GM10248 (cell line): ENCODE measurements at places on chromosomes 16 and 17.

GRCh38 chr17:18217412-18218015, 7.9 kb upstream of the LLGL1 start:
- DNase-seq: peak; percentile 90

DNA sequence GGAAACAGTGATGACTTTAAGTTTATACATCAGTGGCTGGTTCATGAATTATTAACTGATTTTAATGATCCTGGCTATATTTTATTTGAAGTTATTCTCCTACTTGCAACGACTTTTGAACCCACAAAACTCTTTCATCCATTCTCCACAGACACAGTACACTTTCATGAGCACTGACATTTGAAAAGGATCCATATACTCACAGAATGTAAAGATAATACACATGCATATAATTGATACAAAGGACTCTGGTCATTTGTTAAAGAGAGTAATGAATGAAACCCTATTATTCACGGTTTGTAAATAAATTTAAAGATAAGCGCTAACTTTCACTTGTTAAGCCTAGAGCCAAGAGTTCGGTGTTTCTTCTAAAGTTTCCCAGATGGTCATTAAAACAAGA, 3.3 kb downstream of the TOX3 start:
- no peak for DNase-seq

DNA sequence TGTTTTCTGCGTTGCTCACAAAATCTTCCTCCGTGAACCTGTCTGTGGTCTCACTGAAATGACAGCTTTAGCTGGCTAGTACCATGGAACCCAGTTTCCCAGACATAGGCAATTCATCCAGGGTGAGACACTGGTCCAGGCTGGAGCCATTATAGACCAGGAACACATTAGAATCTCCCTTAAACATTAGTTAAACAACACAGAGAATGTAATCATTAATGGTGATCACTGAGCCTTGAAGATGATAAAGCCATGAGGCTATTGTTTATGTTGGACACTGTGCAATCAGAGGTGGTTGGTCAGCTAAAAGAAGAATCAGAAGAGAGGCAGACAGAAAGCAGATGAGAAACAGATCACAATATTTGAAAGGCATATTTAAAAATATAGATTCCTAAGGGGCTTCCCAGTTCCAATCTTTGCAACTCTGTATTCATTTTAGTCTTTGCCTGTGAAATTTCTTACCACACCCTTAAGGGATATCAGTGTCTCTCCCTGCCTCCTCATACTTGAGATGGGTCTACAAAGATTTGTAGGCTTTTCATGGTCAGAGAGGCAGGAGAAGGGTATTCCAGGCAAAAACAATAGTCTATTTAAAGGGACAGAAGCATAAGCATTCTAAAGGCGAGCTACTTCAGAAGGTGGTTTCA, 317.9 kb downstream of the MAP2K6 start:
- no peak for DNase-seq

- DNase-seq: no peak
Measured at GRCh38 chr17:28716740-28717577, 709 bp downstream of the RAB34 start.

- no peak for DNase-seq
Measured at GRCh38 chr16:57343221-57343620, 15.4 kb upstream of the CCL22 start.

GRCh38 chr16:23466162-23466885, 13.3 kb upstream of the COG7 start:
- no peak for DNase-seq

DNA sequence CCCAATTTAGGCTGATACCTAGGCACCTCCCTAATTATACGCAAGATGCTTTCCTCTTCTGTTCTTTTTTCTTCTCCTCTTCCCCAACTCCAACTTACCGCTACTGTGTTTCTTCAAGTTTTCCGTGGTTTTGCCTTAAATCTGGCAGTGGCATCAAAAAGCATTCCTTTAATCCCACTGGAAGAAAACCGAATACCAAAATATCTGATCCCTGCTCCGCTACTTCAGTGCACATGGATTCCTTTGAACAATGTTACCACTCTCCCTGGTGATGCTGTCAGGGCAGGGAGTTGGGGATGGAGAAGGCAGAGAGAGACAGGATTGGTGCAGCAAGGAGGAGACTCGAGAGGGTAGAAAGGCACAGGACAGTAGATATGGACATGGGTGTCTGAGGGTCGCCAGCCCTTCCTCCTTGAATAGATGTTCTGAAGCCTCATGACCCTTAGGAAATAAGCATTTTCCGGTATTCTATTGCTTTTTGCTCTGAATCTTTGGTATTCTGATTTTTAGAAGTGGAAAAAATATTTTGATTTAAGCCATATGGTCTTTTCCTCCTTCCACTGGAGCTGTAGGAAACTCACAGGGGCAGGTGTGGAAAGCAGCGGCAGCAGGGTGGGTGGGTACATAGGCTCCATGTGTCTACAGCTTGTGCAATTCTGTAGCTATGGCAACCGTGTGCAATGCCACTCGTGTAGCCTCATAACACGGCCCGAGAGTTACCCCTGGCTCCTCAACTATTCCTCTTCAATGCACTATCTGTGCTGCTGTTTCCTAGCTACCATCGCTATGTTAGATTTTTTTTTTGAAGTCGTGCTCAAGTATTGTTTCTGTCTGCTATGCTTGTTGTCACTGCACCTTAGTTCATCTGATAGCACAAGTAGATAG, 32.3 kb upstream of the TANC2 start:
- no peak for DNase-seq

DNA sequence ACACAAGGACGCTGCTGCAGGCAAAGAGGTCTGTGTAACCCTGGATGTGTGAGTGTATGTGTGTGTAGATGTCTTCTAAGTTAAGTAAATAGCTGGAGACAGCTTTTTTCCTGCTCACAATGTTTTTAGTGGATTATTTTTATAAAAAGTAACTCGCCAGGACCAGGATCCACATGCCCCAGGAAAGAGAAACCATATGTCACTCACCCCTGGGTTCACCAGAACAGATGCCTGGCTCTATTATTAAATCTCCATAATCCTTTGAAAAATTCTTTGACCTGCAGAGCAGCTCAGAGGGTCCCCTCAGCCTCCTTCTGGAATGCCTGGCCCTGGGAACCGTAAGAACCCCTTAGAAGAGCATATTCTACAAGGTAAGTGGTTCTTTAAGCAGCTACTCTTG, 18.0 kb downstream of the ABCC12 start:
- no peak for DNase-seq

DNA sequence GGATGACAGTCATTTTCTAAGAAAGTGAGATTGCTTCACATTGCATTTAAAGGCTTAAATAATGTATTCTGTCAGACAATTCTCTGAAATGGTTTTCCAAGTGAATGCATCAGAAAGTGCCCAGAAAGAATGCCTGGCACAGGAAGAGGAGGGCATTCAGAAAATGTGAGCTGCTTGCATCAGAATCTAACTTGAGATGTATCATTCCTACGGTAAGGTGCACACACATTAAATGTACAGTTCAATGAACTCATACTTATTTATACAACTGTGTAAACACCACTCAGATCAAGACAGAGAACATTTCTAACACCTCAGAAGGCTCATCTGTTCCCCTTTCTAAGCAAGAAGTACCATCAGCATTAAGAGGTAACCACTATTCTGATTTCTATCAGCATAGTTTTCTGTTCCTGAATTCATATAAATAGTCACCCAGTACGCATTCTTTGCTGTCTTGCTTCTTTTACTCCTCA, 638.0 kb downstream of the MAF start:
- peak; percentile 15 for DNase-seq

- no peak for DNase-seq
Measured at GRCh38 chr16:87000001-87000400, 317.2 kb downstream of the C16orf95 start.

DNA sequence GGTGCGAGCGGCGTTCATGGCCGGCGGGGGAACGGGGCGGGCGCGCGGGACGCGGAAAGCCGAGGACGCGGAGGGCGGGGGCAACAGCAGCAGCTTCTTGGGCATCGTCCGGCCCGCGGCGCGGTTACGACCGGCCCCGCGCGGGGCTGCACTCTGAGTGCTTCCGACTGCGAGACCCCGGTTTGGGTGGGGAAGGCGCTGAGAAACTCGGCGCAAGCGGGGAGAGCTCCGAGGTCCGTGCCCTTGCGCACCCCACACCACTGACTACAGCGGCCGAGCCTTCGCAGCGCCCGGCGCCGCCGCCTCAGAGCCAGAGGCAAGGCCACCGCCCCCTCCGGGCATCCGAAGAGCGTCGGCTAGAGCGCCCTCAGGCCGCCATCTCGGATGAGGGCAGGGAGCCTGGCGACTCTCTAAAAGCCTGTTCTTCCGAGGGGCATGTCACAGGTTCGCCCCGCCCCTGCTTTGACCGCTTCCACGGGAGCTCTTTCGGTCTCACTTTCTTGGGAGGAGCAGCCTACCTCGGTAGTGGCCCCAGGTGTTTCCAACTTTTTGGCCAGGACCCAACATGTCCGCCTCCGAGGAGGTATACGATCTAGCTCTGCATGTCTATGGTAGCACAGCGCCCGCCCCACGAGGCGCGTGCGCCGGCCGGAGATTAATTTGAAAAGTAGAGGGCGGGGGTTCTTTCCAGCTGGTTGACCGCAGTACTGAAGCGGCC, at the start of gene PRPSAP1:
Gene PRPSAP1 (minus strand): TSS at position 318 of the 718 bp plus-strand sequence. CDS start 213 bp downstream, at position 105.
- DNase-seq: peak; percentile 93

- DNase-seq: no peak
Measured at GRCh38 chr16:79874391-79874790, 273.9 kb upstream of the MAF start.

- no peak for DNase-seq
Measured at GRCh38 chr17:1302761-1303160, 23.3 kb downstream of the TRARG1 start.

GRCh38 chr17:42049834-42050392, 488 bp downstream of the C17orf113 start:
- no peak for DNase-seq

DNA sequence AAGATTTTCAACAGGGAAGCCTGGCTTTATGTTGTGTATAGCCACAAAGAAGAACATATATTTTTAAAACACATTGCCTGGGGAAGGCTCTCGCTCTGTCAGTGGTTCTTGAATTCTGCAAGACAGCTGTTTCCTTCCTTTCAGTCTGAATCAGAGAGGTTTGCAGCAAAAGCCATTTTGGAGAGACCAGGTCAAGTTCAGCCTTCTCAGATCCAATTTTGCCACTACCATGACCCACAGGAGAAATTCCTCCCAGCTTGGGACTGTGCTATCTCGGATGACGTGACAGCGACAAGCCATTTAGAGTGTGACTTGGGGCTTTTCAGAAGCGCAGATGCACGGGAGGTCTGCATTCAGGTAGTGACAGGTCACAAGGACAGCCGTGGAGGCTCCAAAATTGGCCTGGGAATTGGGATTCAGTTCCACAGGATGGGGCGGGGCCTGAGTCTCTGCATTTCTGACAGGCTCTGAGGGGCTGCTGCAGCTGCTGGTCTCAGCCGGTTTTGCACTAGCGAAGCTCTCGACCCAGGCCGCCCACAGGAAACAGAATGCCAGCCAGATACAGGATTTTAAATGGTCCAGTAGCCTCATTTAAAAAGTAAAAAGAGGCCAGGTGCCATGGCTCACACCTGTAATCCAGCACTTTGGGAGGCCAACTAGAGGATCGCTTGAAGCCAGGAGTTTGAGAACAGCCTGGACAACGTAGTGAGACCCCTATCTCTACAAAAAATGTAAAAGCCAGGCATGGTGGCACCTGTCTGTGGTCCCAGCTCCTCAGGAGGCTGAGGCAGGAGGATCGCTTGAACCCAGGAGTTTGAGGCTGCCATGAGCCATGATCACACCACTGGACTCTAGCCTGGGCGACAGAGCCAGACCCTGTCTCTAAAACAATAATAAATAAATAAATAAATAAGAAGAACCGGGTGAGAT, 196.6 kb upstream of the CIBAR2 start:
- no peak for DNase-seq

GRCh38 chr17:59331929-59332748, 684 bp downstream of the YPEL2 start:
- DNase-seq: peak; percentile 50

- DNase-seq: no peak
Measured at GRCh38 chr16:74487634-74488495, 66.6 kb upstream of the CLEC18B start.

- no peak for DNase-seq
Measured at GRCh38 chr17:70336411-70336810, 167.1 kb downstream of the KCNJ2 start.

- DNase-seq: no peak
Measured at GRCh38 chr17:75684924-75685323, 17.8 kb downstream of the SAP30BP start.
